ENCODE measurements at places on chromosomes 5 and 9. TPM values are rescaled to one million over a fixed set of nuclear protein-coding genes. Genes with fewer than 3 reads are reported as not detected.

IGFBPL1 gene
- total RNA-seq: not detected

IFNA21 gene
- total RNA-seq: not detected

TOMM5 gene
- 58.1 TPM for total RNA-seq

DNA sequence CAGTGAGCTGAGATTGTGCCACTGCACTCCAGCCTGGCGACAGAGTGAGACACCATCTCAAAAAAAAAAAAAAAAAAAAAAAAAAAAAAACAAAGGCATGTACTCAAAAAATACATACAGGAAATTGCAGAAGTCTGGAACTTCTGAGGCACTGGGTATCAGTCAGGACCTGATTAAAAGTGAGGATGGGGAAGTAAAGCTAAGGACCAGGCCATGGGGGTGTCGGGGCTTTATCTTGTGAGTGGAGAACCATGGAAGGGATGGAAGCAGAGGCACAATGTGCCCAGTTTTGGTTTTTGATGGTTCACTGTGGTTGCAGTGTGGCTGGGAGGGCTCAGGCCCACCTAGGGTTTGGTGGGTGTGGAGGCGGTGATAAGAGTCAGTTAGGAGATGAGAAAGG lies 212.7 kb upstream of the PIK3R1 start:
- DNase-seq: no peak

PKD2L2 gene
- total RNA-seq: not detected

GRCh38 chr5:117943541-117943940 lies 1044.8 kb downstream of the DTWD2 start:
- DNase-seq: no peak

GLIPR2 gene
- total RNA-seq: 109 TPM
